Forelimb muscle (tissue), 1 donor: ENCODE measurements at places on chromosomes 11 and 22. TPM values are rescaled to one million over a fixed set of nuclear protein-coding genes. Genes with fewer than 3 reads are reported as not detected.

The DBX1 gene
- 5.3 TPM for polyA plus RNA-seq

The KLHL35 gene
- 5.7 TPM for polyA plus RNA-seq

The PKDREJ gene
- polyA plus RNA-seq = 0.67 TPM

The RFPL2 gene
- polyA plus RNA-seq = 0.16 TPM

The UPB1 gene
- 0.75 TPM for polyA plus RNA-seq

The CST6 gene
- not detected for polyA plus RNA-seq

The SC5D gene
- 26.2 TPM for polyA plus RNA-seq

The P2RX6 gene
- polyA plus RNA-seq = 26.5 TPM

The RPUSD4 gene
- polyA plus RNA-seq = 55.6 TPM

The CARD18 gene
- polyA plus RNA-seq = not detected

The SELENOH gene
- 67.3 TPM for polyA plus RNA-seq

The USH1C gene
- polyA plus RNA-seq = 0.85 TPM

The LRRN4CL gene
- 18.8 TPM for polyA plus RNA-seq

The TOMM22 gene
- polyA plus RNA-seq = 79.4 TPM

The CSNK2A3 gene
- polyA plus RNA-seq = 0.24 TPM

The OR8D1 gene
- 0.05 TPM for polyA plus RNA-seq

The SGSM1 gene
- 0.09 TPM for polyA plus RNA-seq

The PRRG4 gene
- 0.11 TPM for polyA plus RNA-seq

The BTG4 gene
- not detected for polyA plus RNA-seq

The CERK gene
- 21.4 TPM for polyA plus RNA-seq

The OR51I1 gene
- not detected for polyA plus RNA-seq
